Kidney epithelial cell (primary cell): ENCODE measurements at places on chromosomes 12 and 14. TPM values are rescaled to one million over a fixed set of nuclear protein-coding genes. Genes with fewer than 3 reads are reported as not detected.

Gene BLTP3B
- total RNA-seq = 11.0 and 11.6 TPM in 2 replicates

- DNase-seq = no peak
Observed at GRCh38 chr12:106303202-106303820, 778 bp downstream of the TCP11L2 start.

DNA sequence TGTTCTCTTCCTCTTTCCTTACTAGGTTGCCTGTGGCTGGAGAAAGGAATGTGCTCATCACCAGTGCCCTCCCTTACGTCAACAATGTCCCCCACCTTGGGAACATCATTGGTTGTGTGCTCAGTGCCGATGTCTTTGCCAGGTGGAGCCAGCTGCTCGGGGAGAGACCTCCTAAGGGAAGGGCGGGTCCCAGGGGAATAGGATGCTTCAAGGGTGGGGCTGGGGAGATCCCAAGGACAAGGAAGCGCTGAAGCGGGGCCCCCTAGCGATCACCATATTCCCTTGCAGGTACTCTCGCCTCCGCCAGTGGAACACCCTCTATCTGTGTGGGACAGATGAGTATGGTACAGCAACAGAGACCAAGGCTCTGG, 10.2 kb downstream of the MARS1 start:
- DNase-seq = no peak

- no peak for DNase-seq
Observed at GRCh38 chr12:57613427-57614109, 2.3 kb downstream of the ARHGEF25 start.

DNA sequence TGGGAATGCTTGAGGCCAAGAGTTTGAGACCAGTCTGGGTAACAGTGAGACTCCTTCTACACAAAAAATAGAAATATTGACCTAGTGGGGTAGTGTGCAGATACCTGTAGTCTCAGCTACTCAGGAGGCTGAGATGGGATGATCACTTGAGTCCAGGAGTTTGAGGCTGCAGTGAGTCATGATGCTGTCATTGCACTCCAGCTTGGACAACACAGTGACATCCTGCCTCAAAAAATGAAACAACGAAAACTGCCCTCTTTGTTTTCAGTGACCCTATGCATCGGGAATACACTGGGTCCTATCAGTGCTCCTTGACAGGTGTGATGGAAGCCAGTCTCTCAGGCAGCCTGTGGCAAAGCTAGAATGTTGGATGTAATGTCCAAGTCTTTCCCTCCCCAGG, 311.5 kb upstream of the OR4E1 start:
- no peak for DNase-seq

DNA sequence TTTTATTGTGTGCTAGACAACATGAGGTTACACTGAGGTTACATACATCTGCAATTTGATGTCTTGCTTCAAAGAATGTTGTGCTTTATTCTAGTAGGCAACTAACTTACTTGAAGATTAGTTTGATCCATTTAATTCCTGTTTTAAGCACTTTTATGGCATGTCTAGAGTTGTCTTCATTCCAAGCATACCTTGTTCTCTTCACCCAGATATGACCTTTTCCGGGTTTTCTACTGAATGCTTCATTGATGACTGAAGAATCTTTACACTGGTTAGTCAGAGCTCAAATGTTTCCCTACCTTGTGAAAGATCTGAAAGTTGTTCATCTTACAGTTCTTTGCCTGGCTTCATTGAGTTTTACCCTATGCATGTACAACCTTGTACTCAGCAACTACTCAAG, 274.0 kb upstream of the KITLG start:
- DNase-seq = peak; percentile 77

DNA sequence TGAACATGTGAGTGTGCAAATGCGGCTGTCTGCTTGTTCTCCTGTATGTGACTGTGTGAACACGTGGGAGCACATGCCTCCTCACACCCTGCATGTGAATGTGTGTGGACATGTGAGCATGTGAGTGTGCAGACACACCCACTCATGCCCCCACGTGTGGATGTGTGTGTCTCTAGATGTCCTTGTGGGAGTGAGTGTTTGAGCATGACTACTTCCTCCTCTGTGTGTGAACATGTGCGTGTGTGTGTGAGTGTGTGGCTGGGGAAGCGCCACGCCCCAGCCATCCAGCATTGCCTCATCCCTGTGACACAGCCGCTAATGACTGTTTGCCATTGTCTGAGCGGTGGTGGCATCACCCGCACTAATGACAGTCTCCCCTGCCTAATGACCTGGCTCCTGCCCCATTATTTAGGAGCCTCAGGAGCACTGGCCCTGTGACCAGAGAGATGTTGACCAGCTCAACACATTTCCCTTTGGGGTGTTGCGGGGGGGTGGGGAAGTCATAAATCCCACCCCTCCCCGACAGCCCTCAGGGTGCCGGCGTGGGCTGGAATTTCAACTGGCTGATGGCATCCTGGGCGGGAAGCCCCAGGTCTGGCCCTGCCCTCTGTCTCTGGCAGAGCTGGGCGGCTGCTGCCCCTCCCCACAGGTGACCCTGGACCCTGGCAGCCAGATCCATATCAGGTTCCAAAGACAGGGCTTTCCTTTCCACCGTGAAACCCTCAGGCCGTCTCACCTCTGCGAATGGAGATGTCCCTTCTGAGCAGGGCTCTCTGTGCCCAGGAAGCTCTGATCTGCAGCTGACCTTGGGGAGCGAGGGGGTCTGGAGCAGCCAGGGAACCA, 11.5 kb upstream of the KRT80 start:
- peak; percentile 74 for DNase-seq

- no peak for DNase-seq
Observed at GRCh38 chr14:35390577-35391387, 13.8 kb downstream of the NFKBIA start.

DNA sequence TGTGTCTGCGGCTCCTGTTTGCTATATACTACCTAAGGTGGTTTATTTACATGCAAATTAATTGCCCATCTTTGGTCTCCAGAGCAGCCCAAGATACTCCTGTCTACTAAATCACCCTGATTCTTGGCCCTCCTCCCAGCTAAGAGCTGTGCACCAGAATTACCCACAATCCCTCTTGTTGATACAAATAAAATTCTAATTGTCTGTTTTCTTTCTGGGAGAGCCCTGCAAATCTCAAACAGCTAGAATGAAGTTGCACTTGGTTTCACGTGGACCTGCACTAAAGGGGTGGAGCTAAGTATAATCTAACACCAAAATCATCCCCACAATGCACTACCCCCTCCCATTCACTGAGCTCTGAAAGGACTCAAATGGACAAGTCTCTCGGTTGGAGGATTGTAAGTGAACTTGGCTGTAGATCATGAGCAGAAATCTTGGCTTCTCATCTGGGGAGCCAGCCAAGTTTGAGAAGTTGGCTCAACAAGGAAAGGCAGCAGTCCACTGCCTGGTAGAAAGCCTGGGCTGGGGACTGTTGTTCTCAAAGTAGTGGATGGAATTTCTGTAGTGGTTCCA, 6.6 kb downstream of the MAX start:
- DNase-seq = no peak
